ENCODE measurements at places on chromosomes 7 and 10.

- DNase-seq, result no peak
Observed at GRCh38 chr7:94133460-94133859, 129.3 kb upstream of the BET1 start.

- DNase-seq, result no peak
Observed at GRCh38 chr10:119919826-119920225, 27.3 kb downstream of the SEC23IP start.

- DNase-seq, result peak; percentile 30
Observed at GRCh38 chr7:111098011-111098925, 7.3 kb downstream of the LRRN3 start.

- no peak for DNase-seq
Observed at GRCh38 chr7:101591504-101591903, 37.6 kb downstream of the MYL10 start.

- no peak for DNase-seq
Observed at GRCh38 chr7:28686418-28686800, 271.7 kb downstream of the TRIL start.

DNA sequence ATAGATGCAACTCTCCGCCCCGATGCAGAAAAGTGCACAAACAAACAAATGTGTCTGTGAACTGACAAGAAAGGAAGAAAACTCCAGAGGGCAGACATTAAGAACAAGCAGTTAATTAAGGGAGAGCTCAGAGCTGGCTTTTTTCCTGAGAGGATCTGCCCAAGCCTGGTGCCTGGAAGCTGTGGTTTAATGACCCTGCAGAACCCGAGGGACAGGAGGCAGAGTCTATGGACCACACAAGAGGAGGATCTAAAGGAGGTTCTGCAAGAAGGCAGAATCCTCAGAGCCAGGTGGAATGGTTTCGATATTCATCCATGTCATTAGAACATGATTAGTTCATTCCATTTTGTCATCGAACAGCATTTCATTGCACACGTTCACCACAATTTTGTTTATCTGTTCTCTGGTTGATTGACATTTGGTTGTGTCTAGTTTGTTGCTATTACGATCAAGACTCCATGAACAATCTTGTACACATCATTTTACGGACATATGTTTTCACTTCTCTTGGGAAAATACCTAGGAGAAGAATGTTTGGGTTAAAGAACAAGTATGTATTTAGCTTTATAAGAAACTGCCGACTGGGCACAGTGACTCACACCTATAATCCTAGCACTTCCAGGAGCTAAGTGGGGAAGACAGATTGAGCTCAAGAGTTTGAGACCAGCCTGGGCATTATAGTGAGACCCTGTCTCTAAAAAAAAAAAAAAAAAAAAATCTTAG, 560.2 kb downstream of the CALN1 start:
- no peak for DNase-seq

- DNase-seq, result no peak
Observed at GRCh38 chr7:1210979-1211608, 21.6 kb upstream of the UNCX start.

DNA sequence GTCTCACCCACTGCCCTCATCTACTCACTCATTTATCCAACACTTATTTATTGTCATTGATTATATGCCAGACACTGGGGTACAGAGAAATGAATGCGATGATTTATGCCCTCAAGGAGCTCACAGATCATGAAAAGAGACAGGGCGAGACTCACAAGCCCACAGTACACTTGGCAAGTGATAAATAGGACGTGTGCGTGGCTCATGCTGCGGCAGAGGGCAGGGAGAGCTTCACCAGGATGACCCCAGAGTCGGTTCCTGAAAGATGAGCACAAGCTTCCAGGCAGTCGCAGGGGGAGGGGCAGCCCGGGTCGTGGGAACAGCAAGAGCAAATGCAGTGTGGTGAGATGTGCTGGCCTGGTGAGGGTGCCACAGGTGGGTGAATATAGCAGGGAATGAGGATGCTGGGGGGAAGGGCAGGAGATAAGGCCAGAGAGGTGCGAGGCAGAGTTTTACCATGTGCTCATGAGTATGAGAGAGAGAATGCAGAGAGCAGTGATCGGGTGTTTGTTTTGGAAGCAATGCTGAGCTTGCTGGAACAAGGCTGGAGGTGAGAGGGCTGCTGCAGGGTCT, 70.9 kb downstream of the ATXN7L1 start:
- DNase-seq, result no peak

DNA sequence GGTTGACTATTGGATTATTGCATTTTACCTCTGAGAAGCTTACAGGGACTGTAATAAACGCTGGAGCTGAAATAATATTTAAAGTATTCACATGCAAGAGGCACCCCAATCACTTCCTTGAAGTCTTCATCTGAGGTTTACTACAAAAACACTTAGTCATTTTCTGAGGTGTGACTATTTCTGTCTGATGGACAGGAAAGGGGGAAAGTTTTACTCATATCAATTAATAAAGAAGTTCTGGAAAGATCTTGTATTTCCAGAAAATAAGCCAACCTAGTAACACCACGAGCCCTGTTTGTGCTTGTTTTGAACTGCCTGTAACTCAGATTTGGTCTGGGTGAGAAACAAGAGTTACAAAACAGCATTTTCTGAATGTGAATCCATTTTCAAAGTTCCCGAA, 63.9 kb upstream of the PRKCQ start:
- no peak for DNase-seq

DNA sequence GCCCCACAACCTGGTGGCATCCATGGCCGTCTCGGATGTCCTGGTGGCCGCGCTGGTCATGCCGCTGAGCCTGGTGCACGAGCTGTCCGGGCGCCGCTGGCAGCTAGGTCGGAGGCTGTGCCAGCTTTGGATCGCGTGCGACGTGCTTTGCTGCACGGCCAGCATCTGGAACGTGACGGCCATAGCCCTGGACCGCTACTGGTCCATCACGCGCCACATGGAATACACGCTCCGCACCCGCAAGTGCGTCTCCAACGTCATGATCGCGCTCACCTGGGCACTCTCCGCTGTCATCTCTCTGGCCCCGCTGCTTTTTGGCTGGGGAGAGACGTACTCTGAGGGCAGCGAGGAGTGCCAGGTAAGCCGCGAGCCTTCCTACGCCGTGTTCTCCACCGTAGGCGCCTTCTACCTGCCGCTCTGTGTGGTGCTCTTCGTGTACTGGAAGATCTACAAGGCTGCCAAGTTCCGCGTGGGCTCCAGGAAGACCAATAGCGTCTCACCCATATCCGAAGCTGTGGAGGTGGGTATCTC, 1.1 kb downstream of the HTR5A start:
- no peak for DNase-seq

GRCh38 chr7:29355388-29355787, 160.8 kb downstream of the CHN2 start:
- DNase-seq, result no peak

GRCh38 chr7:3159445-3159844, 115.8 kb upstream of the CARD11 start:
- DNase-seq, result no peak

DNA sequence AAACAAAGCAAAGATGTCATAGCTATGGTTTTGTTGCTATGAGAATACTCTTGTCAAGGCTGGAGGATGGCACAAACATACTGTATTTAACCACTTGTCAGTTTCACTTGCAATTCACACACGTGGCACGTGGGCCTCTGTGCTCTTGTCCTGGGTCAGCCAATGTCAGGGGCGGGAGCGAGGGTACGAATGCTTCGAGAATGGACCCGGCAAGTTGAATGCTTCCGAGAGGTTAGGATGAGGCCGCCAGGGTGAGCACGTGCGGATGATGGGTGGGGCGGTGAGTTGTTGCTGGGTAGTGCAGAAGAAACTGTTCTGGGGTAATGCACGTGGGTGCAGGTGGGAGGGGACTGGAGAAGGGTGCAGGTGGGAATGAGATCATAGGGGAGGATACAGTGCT, 10.4 kb upstream of the OCM2 start:
- DNase-seq, result no peak

DNA sequence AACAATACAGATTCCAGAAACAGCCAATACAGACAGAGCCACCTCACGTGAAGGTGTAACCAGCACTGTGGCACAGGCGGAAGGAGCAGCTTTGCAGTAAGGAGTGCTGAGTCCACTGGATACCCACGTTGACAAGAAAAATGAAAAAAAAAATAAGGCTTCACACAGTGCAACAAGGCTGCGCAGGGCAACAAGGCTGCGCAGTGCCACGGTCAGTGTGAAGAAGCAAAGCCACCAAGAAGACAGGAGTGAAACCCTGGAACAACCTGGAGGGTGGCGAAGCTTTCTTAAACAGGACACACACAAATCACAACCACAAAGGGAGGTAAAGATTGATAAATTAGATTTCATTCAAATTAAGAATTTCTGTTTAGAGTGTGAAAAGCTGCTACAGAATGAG, 204.0 kb downstream of the MAD1L1 start:
- no peak for DNase-seq

DNA sequence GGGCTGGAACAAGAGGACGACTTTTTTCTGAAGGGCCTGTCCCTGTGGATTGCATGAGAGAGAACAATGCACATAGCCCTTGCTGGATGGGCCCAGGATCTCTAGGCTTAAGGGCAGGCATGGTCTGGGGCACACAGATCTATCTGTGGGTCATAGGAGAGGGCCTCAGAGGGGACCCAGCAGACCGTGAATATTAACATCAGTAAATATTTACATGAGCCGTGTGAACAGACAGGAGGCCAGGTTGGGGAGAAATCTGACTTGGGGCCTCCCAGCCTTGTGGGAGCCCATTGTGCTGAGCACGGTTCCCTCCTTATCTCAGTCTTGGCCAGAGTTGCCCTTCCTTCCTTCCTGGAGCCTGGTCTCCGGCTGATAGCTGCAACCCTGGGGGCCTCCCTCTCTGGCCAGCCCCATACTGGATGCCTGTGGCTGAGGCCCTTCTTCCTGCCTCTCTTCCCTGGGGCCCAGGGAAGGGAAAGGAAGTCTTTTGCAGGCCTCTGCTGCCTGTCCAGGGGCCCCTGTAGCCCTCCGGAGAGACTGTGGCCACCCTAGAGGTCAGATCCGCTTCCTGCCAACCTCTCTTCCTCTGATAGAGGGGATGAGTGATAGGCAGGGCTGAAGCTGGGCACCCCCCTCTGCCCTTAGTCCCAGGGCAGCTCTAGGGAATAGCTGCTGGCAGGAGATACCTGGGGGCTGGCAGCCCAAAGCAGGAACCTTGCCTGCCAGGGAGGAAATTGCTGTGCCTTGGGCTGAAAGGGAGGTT, 44.5 kb upstream of the TRIM8 start:
- no peak for DNase-seq

DNA sequence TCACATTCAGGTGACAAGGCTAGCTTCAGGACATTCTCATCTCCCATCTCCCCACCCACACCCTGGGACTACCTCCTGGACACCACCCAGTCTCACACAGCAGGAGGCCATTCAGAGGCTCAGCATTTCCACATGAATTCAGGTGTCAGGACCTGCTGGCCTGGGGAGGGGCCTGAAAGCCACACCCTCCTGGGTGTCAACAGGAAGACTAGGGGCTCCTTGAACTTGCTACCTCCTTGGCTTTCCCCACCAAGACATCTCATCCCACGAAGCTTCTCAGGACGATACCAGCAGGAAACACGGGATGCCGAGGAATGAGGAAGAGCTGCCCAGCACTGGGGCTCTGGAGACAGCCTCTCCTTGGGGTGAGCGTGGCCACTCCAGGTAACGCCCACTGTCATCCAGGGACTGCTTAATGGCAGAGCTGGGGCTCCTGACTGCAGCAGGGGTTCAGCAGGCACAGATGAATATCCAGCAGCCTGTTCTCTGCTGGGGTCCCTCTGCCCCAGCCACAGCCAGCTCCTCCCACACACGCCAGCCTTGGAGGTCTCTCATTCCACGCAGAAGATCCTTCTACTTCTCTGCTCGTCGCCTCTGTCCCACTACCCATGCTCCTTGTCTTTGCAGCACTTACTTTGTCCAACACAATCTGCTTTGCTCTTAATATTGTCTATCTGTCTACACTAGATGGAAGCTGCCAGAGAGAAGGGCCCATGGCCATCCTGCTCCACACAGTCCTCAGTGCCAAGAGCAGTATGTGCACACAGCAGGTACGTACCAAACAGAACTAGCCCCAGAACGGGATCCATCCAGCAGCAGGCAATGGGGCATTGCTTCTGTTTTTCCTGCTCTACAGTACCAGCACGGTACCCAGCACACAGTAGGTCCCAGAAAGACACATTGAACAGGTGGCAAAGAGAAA, 88.7 kb downstream of the FAM53B start:
- DNase-seq, result no peak

DNA sequence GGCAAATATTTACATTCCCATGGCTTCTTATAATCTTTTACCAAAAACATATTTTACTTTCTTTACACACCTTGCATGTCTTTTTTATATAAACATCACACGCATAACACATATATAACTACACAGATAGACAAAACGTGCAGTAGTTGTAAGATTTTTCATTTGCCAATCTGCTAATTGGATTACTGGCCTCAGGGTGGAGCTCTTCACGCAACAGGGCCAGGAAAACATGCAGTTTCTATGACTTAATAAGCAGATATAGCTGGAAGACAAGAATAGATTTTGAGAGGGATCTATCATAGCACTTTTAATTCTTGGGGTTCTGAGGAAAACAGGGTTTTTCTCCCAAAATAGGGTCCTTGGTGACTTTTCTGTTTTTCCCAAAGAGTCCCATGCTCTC, 12.7 kb downstream of the ACADSB start:
- DNase-seq, result no peak

DNA sequence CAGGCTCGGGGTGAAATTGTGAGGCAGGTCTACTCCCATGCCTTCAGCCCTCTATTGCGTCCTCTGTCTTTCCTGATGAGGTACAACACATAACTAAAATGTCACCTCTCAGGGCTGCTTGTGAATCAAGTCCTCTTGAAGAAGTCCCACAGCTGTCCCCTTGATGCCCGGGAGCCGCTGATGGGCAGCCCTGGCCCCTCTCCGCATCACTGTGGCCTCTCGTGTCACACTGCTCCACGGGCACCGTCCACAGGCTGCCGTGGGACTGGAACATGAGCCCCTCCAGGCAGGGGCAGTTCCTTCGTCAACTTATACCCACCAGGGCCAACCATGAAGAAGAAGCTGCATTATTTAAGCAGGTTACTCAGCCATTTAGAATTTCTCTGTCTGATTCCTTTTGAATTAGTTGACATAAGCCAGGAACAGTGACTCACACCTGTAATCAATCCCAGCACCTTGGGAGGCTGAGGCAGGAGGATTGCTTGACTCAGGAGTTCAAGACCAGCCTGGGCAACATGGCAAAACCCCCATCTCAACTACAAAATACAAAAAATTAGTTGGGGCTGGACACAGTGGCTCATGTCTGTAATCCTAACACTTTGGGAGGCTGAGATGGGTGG, 58.5 kb upstream of the UBE3C start:
- no peak for DNase-seq

GRCh38 chr10:53209944-53210611, 437.5 kb upstream of the MBL2 start:
- no peak for DNase-seq

GRCh38 chr7:112346381-112347060, 103.7 kb upstream of the IFRD1 start:
- no peak for DNase-seq

DNA sequence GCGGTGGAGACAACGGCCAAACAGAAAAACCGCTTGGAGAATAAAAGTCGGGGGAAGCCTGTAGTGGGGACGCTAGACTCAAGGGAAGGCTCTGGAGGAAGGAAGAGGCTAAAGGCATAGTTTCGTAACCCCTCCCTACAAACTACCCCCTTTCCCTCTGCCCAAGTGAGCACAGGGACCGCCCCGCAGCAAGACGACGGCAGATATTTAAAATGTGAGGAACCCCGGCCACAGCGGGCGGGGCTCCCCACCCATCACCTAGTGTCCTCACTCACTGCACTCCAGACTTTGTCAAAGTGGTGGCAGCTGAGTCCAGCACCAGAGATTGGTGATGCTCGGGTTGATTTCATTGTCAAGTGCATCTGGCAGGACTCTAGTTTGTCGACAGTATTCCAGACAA, 69.1 kb downstream of the PRKAG2 start:
- no peak for DNase-seq

GRCh38 chr7:94492601-94493000, 17.0 kb upstream of the CASD1 start:
- DNase-seq, result no peak
